ENCODE measurements at places on chromosomes 5 and 9.

GRCh38 chr9:32590476-32590875, 17.5 kb upstream of the NDUFB6 start:
- no peak for DNase-seq

GRCh38 chr5:56339732-56340131, 106.6 kb upstream of the ANKRD55 start:
- no peak for DNase-seq

- no peak for DNase-seq
Observed at GRCh38 chr5:81269751-81270393, 31.5 kb upstream of the ZCCHC9 start.

DNA sequence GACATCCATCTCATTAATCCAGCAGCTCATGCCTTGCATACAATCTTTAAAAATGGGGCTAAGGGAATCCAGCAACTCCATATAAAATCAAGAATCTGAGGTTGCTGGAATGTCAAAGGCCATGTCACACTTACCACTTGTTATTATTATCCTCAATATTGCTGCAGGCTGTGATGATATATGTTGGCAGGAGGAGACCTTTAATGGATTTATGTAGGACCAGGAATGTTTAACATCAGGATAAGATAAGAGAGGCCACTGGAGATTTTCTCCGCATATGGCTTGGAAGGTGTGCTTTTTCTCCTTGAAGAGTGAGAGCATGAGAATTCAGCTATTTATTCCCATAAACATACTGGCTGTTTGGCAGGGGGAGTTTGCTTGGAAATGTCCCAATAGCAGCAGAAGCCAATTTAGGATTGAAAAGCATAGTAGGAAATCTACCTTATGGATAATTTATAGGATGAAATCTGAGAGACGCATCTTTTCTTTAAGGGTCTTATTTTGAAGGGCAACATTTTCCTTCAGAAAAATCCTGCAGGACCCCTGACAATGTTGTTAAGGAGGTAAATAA, 481.4 kb downstream of the AGTPBP1 start:
- DNase-seq, result no peak

GRCh38 chr5:1110307-1111240, 1.3 kb downstream of the SLC12A7 start:
- DNase-seq, result no peak

GRCh38 chr5:50763846-50764245, 97.4 kb downstream of the PARP8 start:
- no peak for DNase-seq

GRCh38 chr9:95092262-95093072, 225.0 kb downstream of the FANCC start:
- DNase-seq, result no peak

DNA sequence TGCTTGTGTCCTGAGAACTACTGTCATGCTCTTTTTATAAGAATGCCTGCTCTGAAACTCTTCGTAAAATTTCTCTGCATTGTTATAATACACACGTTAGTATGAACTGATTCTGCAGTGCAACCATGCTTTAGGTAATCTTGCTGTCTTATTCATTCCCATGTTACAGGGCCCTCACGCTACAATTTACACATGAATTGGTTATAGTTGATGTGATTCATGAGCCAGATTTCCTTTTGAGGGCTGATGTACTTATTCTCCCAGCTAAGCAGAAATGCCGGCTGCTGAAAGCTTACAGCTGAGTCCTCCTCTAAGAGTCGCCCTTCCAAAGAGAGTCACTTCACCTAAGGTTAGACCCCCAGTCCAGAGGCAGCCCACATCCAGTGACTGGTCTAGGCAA, 233.5 kb upstream of the PCSK5 start:
- no peak for DNase-seq

GRCh38 chr5:57185313-57185712, 11.5 kb downstream of the GPBP1 start:
- DNase-seq, result no peak
